Prostate gland (tissue), 2 donors: ENCODE measurements at places on chromosomes 12 and 14. TPM values are rescaled to one million over a fixed set of nuclear protein-coding genes. Genes with fewer than 3 reads are reported as not detected.
A peak's percentile ranks its signal among the peaks of the same experiment; 100 is the strongest.

BCL11B gene
- total RNA-seq = 2.8 TPM

CLEC9A gene
- 0.32 TPM for total RNA-seq

SIX6 gene
- 0.05 TPM for total RNA-seq

KLRC3 gene
- not detected for total RNA-seq

KLRB1 gene
- total RNA-seq = not detected

PIWIL1 gene
- not detected for total RNA-seq

MIP gene
- not detected for total RNA-seq

KLHDC2 gene
- 78.4 TPM for total RNA-seq

RDH16 gene
- total RNA-seq = 4.4 TPM

SMIM41 gene
- total RNA-seq = 7.5 TPM

DNA sequence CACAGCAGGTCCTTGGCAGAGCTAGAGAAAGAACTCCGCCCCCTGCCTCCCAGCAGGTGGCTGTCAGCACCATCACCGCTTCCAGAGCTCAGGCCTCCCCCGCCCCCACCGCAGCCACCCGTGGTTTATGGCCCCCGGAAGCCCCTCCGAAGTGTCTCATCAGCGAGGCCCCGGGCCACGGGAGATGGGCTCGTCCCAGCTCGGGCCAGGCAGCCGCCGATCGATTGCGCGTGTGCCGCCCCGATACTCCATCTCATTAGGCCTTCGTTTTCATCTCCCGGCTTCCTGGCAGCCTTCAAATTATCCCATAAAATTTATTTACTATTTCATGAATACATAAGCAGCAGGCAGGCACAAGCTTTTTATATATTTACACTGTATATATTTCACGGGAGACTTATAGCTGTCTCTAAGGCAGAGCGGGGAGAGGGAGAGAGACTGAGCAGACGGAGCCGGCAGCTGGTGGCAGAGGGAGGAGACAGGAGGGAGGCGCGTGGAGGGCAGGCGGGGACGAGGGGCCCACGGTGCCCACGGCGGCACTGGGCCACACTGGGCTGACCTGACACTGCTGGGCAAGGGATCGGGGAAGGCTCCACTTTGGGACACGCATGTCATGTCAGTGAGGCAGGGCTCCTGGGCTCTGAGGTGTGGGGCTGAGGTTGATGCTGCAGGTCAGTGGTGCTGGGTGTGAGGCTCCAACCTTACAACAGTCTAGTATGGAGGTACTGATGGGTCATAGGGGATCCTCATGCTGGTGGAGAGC lies 241.2 kb downstream of the RBM19 start:
- no peak for DNase-seq

DNA sequence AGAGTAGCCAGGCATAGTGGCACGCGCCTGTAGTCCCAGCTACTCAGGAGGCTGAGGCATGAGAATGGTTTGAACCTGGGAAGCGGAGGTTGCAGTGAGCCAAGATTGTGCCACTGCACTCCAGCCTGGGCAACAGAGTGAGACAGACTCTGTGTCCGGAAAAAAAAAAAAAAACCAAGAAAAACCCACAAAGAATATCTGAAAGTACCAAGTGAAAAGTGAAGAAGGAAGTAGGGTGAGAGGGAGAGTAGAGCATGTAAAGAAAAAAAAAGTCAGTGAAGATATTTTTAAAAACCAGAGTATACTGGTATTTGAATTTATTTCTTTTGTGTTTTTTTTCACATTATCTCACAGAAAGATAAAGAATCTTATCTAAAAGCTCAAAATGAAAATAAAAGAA lies 43.3 kb upstream of the ISM2 start:
- no peak for DNase-seq

DNA sequence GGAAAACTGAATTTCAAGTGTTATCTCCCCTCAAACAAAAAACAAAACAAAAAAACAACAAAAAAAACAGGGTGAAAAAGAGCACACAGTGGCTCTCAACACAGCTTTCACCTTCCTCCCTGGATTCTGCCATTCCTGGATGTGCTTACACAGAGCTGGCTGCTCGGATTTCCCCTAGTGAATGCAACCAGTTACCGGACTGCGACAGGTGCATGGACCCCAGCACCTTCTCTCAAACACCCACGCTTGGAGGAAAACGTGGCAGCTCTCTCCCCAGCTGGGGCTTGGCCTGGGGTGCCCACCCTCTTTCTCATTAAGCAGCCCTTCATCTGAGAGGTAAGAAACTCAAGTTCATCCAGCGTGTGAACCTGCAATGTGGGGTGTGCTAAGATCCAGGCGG lies 33.5 kb upstream of the DICER1 start:
- no peak for DNase-seq

- DNase-seq = no peak
These were observed 100.7 kb upstream of the SLC38A4 start for GRCh38 chr12:46926526-46926925.

DNA sequence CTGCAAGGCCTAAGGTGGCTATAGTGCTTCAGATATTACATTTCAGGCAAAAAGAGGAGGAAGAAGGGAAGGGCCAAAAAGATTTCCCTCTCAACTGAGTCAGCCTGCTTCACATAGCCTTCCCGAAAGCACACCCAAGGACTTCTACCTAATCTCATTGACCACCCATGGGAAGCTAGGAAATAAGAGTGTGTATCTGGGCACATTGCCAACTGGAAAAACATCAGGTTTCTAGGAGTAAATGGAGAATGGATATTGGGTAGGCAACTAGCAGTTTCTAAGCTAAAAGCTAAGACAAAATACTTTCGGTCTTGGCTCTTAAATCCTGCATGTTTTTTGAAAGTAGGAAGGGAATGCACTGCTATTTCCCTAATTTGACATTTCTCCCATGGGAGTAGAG lies 221.7 kb upstream of the GRIP1 start:
- DNase-seq = no peak

DNA sequence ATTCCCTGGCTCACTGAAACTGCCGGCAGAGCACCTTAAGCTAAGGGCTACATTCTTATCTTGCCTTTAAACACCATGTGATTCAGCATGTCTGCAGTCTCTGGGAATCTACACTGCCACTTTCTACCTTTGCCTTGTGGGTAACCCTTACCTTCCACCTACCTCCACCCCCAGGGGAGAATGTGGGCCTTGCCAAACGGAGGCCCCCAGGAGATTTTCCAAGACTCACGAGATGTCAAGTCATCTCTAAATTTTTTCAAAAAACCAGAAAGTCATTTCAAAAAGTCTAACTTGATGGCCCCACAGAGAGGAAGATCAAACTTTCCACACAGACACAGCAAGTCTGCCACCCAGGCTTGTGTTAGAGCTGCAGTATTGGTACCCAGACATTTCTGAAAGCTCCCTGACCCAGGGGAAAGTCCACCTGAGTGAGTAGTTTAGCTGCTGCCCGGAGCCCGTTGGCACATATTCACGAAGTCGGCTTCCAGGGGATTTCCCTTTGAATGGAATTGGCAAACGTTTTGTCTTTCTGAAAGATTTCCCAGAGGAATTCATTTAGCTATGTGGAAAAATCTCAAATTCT lies 4.7 kb upstream of the PSMA6 start:
- no peak for DNase-seq

GRCh38 chr12:124369827-124370378 lies 75.0 kb downstream of the RFLNA start:
- DNase-seq = no peak

GRCh38 chr12:2495417-2496112 lies 299.2 kb upstream of the FKBP4 start:
- DNase-seq = no peak

DNA sequence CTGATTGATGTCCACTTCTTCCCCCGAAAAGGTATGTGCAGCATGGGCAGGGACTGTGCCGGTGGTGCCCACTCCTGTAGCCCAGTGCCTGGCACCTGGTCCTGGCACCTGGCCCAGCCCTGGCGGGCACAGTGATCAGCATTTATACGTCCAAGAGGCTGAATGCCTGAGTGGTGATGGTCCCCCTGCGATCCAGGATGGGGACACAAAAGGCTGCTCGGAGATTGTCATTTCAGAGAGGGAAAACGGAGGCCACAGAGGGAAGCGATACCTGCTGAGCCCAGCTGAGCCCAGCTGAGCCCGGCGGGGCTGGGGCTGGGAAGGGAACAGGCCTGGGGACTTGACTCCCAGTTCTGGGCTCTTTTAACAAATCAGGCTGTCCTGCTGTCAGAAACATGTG lies 55.8 kb downstream of the PRIMA1 start:
- no peak for DNase-seq

DNA sequence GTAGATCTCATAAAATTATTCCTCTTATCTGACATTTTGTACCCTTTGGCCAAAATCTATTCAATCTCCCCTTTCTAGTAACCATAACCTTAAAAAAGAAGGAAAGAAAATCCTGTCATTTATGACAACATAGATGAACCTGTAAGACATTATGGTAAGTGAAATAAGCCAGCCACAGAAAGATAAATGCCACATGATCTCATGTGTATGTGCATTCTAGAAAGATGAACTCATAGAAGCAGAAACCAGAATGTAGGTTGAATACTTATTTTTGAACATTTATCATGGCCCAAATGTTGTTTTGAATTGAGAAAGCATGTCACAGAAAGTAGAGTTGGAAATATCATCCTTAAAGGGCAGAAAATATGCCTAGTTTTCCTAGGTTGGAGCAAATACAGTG lies 1053.6 kb downstream of the SLC6A15 start:
- DNase-seq = no peak

DNA sequence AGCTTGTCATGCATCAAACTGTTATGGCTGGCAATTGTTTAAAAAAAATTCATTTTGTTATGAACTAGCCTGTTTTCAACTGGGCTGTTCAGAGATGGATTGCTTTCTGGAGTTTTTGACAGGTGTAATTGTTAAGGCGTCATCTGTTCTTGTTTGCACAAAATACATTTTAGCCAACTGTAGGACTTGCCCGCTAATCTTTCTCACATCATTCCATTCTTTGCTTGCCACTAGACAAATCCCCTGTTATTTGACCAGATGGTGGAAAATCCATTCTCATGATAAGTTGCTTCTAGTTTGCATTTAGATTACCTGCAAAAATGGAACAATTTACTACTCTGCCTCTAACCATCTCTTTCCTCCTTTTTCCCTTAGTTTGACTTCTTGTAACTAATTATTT lies 114.3 kb downstream of the NPAS3 start:
- DNase-seq = no peak

DNA sequence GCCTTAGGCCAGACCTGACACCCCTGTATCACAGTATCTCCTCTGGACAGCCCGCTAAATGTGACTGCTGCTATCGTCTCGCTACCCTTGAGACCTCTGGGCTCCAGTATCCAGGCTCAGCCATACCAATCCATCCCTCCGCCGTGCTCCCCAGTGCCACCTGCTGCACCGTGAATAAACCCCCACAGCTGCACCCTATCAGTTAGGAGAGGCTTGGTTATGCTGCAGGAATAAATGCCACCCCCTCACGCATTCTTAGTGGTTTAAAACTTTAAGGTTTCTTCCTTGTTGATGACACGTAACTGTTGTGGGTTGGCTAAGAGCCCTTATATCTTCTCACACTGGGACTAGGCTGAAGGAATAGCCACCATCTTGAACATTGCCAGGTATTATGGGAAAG lies 12.1 kb downstream of the CCDC63 start:
- no peak for DNase-seq

DNA sequence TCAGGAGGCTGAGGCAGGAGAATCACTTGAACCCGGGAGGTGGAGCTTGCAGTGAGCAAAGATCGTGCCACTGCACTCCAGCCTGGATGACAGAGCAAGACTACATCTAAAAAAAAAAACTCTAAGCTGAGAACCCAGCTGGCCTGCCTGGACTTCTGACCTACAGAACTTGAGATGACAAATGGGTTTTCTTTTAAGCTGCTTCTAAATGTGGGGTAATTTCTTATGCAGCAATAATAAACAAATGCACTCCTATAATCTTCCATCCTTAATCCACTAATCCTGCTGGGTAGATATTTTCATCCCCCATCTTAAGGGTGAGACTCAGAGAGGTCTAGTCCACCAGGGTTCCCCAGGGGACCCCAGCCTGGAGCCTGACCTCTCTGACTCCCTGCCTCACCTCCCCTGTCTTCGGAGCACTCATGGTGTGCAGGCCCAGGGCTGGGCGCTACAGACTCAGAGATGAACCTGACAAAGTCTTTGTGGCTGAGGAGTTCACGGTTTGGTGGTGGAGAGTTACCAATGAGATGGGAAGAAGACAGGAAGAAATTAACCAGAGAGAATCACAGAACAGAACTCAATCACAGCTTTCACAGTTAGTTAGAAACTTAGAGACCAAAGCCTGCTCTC lies 39.7 kb upstream of the BDKRB2 start:
- no peak for DNase-seq

DNA sequence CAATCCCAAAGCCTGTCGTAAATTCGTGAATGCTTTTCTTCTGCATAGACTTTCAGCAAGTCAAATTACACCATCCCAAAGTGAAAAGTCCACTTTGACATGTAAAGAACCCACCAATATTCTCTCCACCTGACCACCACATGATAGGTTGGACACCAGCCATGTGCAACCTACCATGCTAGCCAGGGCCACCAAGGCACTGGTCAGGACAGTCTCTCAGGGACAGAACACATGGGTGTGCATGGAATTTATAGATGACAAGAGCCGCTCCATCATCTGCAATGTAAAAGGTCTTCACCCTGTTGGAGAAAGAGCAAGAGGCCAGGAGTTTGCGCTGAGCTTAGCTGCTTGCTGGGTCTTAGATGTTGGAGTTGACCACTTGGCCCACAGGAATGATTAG lies 5.4 kb upstream of the KRT76 start:
- DNase-seq = no peak

- peak; percentile 88 for DNase-seq
These were observed 6.6 kb downstream of the MAX start for GRCh38 chr14:65095633-65096205.

DNA sequence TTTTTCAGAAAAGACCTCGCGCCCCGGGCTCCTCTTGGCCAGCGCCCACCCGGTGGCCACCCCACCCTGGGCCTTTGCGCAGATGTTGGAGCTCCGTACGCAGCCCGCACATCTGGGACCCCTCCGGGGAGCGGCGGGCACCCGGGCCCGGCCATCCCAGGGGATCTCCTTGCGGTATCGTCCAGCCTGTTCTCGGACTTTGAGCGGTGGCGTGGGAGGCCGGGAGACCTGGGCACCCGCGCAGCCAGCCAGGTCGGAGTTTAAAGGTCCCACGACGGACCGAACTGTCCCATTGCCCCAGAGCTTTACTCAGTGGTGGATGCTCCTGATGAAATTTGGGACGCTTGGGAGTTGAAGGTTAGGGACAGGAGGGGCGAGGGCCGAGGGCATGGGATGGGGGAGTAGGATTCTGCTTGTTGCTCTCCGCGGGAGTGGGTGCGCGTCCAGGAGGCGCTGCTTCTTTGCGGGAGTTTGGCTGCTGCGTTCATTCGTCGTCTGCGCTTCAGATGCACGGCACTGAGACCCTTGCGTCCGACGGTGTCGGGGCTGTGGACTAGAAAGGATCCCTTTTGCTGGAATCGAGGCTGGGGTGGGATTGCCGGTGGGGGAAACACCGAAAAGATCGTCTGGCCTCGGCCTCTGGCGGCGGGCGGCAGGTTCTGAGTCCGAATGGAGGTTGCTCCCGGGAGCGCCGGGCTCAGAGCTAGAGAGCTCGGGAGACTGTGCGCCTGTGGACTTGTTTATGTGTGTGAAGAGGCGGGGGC lies 1.4 kb downstream of the NTF3 start:
- no peak for DNase-seq

GRCh38 chr12:72444566-72444965 lies 172.4 kb downstream of the TRHDE start:
- DNase-seq = no peak
